ENCODE measurements at places on chromosomes 1 and 21.

DNA sequence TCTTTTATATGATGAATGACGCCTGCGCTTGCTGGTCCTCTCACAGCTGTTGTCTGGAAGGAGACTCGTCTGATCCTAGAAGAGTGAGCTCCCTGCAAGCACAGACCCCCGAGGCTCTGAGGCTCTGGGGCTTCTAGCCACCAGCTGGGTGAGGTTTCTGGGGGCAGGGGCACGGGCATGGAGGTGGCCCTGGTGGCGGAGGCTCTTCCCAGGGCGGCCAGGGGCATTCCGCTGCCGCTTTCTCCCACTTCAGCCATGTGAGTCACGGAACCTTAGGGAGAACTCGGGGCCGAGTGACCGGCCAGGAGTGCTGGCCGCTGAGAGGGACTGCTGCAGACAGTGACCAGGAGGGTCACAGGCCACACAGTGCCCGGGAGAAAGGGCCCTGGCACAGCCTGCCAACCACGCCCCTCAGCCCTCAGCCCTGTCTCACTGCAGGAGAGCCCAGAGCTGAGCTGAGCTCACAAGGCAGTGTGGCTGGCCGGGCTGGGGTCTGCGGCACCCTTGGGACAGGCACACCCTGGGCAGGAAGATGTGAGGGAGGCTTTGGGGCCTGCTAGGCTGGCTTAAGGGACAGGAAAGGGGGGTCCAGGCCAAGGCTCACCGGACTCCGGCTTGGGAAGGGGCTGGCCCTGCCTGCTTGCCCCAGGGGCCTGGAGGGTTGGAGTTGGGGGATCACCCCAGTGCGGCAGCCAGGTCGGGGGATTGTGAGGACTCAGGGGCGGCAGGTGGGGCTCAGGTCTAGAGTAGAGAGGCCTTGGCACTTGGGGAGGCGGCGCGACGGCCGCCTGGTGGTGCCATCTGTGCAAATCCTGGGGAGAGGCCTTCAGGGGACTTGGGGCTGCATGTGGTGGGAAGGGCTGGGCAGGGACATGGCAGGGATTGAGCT is 35.7 kb downstream of the MORN1 start:
- DNase-seq, result no peak

GRCh38 chr1:61481315-61481715 is 243.6 kb downstream of the TM2D1 start:
- no peak for DNase-seq

DNA sequence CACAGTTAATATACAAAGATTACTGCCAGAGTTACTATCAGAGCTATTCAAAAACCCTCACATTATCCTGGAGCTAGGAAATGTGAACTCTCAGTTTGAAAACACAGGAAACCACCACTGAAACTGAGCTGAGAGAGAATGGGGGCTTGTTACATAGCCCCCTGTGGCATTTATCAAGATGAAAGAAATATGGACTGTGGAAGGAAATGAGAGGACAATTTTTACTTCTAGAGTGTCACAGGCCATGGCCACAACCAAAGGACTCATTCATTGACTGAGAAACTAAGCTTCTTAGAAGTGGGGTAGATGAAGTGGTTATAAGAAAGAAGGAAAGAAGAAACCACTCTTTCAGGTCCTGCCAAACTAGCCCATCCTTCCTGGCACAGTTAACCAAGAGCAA is 25.3 kb downstream of the DSTYK start:
- no peak for DNase-seq

- no peak for DNase-seq
Measured at GRCh38 chr21:29224006-29224405, 74.7 kb upstream of the BACH1 start.

DNA sequence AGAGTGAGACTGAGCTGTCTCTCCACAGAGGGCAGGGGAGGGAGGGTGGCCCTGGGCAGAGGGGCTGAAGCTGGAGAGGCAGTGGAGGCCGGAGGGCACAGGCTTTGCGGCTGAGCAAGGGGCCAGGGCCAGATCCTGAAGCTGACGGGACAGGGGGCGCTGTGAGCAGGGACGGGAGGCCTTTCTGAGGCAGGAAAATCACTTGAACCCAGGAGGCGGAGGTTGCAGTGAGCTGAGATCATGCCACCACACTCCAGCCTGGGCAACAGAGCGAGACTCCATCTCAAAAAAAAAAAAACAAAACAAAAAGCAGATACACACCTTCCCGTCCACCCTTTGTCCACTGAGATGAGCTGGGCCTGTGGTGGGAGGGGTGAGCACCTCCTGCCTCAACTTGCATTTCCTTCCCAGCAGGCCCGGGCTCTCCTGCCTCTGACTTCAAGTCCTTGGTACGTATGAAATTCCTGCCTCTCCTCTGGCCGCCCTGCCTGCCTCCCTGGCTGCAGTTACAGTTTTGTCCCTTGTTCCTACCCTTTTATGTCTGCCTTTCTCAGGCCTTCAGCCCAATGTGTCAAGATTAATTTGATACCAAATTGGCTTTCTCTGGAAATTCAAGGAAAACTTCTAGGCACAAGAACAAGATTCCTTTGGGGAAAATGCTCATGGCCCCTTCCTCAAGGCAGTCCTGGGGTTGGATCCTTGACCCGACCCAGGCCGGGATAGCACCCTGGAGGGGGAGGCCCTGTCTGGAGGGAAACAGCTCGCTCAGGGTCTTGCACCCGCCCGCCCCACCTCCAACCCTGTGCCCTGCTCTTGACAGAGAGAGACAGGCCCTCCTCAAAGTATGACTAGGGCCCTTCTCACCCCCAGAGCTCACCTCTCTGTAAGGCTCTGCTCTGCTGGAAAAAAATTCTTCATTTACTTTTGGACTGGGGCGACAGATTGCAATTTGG is 11.2 kb upstream of the ADAMTSL4 start:
- DNase-seq, result no peak

DNA sequence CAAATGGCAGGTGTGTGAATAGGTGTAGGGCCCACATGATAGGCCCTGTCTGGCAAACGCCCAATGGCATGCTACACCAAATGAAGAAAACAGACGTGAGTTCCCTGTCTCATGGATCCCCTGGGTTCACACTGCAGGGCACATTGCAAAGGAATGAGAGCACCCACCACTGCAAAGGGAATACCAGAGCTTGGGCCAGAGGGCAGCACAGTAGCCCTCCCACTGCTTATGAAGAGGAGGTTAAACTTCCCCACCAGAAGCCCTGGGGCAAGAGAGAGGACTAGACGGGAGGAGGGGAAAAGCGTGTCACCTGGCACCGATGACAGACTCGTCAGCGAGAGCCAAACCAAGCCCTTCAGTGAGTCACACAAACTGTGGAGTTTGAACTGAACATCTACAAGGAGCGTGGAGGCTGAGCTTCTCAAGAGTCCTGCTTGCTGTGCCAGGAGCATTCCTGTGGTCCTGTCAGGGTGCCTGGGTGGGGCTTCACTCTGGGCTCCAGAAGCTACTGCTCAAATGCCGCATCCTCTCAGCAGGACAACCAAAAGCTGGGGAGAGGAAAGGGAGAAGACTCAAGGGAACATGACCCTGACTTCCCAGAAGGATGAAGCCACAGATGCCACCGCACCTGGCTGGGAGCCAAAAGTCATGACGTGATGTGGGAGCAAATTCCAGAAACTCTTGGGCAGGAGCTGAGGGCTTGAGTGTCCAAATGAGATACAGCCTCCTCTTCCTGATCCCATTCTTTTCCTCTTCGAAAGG is 61.1 kb downstream of the TOMM20 start:
- DNase-seq, result no peak

DNA sequence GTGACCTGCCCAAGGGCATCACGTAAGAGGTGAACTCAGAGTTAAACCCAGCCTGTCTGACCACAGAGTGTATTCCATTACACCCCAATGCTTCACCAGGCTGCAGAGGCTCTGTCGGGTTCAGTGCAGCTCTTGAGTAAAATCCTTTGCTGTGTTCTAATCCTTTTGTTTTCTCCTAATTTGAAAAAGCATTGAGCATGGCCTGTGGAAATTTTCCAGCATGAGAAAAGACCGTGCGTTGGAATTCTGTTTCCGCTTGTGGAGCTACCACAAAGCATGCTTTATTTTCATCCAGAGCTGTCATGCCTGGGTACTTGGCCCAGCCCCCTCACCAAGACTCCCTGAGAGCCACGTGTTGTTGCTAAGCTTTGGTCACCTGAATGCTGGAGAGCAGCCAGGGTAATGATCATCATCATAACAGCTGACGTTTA is 317.6 kb downstream of the PRDM2 start:
- no peak for DNase-seq

- no peak for DNase-seq
Measured at GRCh38 chr1:45669859-45670655, 16.3 kb downstream of the GPBP1L1 start.

DNA sequence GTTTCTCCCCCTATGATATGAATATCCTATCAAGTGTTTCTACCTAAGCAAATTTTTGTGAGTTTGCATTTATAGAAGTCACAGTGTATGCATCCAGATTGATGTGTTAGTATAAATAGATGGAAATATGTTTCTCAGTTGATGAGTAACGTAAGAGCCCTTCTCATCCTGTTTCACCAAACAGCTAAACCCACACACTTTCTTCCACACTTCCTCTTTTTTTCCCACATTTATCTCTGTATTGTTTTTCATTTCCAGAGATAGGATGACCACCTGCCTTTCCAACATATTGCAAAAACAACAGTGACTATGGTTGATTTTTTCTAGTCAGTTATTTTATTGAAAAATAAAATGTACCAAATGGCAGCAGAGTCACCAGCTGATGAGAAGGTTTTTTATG is 490.1 kb downstream of the NEGR1 start:
- no peak for DNase-seq

- DNase-seq, result no peak
Measured at GRCh38 chr1:62922006-62922405, 138.1 kb downstream of the ATG4C start.

DNA sequence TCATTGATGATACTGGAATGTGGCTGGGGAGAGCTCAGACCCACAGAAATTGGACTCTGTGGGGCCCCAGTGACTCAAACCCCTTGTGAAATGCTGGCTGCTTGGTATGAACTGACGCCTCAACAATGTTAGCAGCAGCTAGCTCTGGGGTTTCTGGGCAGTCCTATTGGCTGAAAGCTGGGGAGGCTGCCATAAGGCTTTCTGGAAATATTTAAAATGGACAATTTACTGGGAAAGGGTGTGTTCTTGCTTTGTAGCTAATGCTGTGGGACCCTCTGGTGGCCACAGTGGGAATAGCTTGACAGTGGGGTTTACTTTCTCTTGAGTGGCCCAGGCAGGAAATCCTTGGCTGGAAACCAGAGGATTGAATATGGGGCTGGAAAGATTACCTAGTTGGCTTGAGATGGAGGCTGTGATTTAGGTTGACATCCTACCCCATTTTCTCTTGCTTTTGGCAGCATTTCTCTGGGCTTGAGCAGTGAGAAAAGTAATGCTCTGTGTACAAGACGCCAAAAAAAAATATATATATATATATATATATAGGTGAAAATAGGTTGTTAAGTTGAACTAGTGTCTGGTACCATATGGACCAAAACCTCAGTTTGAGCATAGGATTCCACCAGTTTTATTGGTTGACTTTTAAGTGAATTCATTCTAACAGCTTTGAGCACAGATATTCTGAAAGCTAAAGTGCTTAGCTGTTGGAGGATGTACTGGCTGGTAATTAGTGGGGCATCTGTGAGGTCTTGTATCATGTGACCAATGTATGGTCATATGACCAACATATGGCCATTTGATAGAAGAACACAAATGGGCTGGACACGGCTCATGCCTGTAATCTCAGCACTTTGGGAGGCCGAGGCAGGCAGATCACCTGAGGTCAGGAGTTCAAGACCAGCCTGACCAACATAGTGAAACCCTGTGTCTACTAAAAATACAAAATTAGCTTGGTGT is 8.2 kb upstream of the S100A10 start:
- peak; percentile 57 for DNase-seq

DNA sequence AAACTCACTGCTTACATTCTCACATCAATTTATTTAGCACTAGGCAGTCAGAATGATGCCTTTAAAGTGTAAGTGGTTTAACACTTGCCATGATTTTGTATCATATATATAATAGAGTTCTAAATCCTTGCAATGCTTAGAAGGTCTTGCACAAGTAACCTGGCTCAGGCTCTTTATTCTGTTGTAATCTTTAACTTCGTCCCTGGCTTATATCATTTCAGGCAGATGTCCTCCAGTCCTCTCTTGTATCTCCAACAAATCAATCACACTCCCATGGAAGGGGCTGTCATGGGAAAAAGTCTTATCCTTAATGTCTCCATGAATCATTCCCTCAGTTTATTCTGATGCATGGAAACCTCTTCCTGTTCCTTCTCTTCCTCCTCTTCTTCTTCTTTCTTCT is 841.6 kb upstream of the B3GALT2 start:
- no peak for DNase-seq

GRCh38 chr1:94614996-94615395 is 73.4 kb upstream of the F3 start:
- no peak for DNase-seq

- DNase-seq, result no peak
Measured at GRCh38 chr1:111223126-111223685, 4.3 kb upstream of the CHI3L2 start.

GRCh38 chr1:87820668-87821334 is 492.1 kb downstream of the LMO4 start:
- DNase-seq, result no peak

- DNase-seq, result no peak
Measured at GRCh38 chr1:63329621-63330330, 7.4 kb downstream of the FOXD3 start.

DNA sequence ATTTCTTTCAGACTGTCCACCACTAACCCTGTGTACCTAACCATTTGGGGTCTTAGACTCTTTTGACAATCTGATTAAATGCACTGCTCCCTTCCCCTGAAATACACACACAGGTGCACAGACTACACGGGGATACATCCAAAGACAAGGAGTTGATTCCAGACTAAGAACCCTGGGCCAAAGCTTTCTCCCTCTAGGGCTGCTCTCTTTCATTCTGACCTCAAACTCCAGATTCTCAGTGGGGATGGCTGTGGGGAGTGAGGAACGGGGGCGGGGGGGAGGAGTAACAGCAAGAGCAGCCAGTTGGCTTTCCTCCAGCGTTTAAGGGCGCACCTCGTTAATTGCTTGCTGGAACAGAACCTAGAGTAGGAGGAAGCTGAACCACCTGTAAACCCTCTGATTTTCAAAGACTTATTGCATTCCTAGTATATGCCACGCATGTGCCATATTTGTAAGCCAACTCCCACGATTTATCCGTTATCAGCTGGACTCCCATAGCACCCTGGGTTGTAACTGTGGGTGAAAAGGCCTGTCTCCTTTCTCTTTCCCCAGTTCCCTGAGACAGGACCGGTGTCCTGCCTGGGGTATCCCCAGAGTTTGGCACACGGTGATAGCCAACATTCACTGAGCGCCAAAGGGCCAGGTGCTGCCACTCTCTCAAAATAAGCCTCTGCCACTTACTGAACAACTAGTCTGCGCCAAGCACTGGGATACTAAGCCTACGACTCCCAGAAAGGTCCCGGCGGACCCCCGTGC is 920 bp downstream of the MTHFR start:
- no peak for DNase-seq

- DNase-seq, result no peak
Measured at GRCh38 chr1:35320937-35321336, 52.4 kb downstream of the ZMYM4 start.

GRCh38 chr1:59903141-59903754 is 23.3 kb downstream of the CYP2J2 start:
- no peak for DNase-seq

GRCh38 chr1:17204546-17205440 is at the start of gene PADI1:
PADI1 (plus strand) TSS chr1:17205128; CDS start chr1:17205218, 90 bp downstream.
- DNase-seq, result no peak

Data from stimulated activated CD4-positive, alpha-beta T cell treated with anti-CD3 and anti-CD28 coated beads, Interleukin-15, amount 100 ng/mL, for 1 hour (primary cell).